Myocyte (in vitro differentiated cells): ENCODE measurements at places on chromosomes 2 and 18.
A peak's percentile ranks its signal among the peaks of the same experiment; 100 is the strongest.

DNA sequence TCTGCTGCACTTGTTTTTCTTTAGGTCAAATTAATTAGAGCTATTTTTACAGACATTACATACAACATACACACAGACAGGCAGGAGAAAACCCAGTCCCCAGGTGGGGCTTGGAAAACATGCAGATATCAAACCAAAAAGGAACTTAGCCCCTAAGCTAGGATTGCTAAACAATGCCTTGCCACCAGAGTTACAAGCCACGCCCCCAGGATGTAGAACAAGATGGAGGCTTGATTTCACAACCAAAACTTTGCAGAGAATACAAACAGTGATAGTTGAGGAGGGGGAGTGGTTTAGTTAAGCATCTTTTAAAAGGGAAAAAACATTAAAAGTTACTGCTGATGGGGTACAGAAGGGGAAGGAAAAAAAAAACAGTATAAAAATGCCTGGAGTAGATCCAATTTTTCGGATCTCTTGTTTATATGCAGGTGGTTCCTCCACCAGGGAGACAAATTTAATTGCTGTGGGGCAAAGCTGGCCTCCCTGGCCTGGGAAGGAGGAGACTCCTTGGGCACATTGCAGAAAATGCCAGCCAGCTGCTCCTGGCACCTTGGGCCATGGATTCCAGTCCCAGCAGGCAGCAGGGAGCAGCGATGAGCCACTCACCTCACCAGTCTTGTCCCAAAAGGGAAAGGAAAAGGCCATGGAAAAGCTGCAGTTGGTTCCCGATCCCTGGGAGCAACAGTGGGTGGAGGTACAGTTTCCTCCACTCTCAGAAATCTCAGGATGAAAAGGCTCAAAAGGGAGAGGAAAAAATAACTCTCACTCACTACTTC is 348.4 kb upstream of the REG3G start:
- DNase-seq, result no peak

GRCh38 chr2:125745514-125745913 is 910.4 kb upstream of the GYPC start:
- no peak for DNase-seq

DNA sequence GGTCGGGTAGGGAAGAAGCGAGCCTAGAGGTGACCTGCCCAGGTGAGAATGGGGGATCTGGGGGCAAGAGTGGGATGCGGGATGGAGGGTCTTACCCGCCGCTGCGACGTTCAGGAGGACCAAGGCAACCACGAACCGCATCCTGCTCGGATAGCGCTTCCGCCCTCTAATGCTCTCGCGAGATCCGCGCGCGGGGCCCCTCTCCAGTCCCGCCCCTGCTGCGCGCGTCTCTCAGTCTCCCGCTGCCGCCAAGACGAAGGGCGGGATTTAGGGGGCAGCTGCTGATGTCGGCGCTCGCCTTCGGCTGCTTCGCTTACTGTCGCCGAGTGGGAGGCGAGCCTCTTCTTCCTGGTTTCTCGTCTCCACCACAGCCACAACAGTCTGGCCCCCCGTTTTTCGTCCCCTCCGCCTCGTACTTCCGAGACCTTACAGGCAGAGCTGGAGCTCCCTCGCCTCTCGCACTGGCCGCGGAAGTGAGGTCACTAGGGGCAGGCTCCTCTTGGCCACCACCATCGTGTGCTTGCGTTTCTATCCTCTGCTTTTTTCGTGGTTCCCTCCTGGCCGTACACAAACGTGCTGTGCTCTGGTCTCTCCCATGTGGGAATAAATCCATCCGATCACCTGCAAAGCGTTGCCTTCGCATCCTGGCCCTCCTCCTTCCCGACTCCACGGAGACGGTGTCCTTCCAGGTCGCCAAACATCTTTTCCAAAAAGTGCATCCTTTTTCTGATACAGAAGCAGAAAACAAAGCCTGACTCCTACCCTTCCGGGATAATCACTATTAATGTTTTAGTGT is at the start of gene TGOLN2:
Gene TGOLN2, minus strand, starts transcription at position 168 of the 796 bp plus-strand sequence. Its CDS starts 27 bp downstream, at position 141.
- peak; percentile 95 for DNase-seq

- DNase-seq, result peak; percentile 53
These were observed 759.5 kb downstream of the RNF144A start for GRCh38 chr2:7676714-7677113.

- no peak for DNase-seq
These were observed 8.1 kb upstream of the CYP26B1 start for GRCh38 chr2:72155737-72156136.

DNA sequence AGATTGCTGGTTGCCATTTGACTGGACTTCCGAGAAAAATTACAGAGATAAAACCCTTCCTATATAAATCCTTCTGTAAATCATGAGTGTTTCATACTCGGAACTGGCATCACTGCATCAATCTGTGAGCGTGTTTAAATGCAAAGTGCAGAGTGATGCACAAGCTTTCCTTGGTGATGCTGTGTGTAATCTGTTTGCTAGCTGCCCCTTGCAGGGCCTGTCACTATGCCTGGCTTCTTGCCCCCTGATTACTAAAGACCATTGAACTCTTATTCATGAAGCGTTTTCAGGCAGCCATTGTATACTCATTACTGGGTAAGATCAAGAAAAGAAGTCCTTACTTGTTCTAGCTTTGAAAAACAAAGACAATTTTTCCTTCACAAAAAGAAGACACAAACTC is 266.9 kb upstream of the FANCL start:
- no peak for DNase-seq

GRCh38 chr2:36125702-36126101 is 229.9 kb upstream of the CRIM1 start:
- no peak for DNase-seq

DNA sequence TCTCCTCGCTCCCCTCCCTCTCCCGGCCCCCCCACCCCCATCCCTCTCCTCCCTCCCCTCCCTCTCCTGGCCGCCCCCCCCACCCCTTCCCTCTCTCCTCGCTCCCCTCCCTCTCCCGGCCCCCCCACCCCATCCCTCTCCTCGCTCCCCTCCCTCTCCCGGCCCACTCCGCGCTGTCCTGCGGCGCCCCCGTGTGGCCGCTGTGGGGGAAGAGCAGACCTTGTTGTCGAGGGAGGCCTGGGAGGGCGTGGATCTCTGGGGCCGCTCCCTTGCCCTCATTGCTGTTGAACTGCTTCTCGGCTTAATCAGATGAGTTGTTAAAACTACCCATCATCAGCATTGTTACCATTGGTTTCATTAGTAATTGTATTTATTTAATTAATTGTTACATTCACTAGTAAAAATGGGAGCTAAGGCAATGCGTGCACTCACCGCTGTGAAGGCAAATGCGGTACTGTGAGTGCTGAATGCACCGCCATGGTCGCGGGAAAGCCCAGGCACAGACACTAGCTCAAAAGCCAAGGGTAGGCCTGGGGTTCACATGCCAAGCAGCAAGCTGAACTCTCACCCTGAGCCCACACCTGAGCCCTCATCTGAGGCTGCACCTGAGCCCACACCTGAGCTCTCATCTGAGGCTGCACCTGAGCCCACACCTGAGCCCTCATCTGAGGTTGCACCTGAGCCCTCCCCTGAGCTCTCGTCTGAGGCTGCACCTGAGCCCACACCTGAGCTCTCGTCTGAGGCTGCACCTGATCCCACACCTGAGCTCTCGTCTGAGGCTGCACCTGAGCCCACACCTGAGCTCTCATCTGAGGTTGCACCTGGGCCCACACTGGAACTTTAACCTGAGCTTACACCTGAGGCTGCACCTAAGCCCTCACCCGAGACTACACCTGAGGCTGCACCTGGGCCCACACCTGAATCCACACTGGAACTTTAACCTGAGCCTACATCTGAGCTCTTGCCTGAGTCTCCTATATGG is 8.8 kb downstream of the RTP5 start:
- peak; percentile 82 for DNase-seq

DNA sequence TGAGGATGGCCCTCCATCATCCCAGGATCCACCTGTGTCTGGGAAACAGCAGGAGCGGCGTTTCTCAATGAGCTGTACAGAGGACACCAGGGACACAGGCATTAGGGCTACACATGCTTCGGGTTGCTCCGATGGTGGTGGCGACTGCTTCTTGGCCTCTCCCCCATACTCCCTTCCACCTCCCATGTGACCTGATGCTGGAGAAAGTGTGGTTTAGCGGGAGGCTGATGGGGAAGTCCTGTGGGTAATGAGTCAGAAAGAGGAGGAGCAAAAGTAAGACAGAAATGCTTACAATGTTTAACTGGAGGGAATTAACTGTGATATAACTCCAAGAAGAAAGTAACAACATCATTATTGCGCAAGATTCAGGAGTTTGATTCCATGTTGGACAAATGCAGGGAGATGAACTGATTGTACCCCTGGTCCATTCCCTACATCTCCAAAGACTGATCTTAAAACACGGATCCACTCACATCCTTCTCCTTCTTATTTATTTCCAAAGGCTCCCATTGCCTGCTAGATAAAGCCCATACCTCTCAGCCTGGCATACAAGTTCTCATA is 186.6 kb downstream of the NRP2 start:
- peak; percentile 65 for DNase-seq

- DNase-seq, result no peak
These were observed 21.5 kb downstream of the KLF7 start for GRCh38 chr2:207144173-207144785.

DNA sequence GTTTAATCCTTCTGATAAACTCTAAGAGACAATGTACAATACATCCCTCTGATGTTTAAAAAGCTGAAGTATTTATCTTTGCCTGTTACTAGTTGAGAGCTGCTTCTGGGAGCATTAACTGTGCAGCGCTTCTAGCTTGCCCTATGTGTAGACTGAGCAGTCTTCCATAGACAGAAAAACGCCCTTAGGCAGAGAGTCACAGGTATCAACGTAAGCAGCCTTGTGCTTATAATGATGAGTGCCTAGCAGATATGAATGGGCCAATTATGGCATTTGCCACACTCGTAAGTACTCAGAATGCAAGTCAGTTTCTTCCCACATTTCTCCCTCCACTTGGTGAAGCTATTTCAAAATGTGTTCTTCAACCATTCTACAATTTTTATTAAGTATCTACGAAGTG is 731.1 kb upstream of the SLC8A1 start:
- no peak for DNase-seq

- peak; percentile 83 for DNase-seq
These were observed 12.8 kb downstream of the RBFA start for GRCh38 chr18:80046961-80047541.

- peak; percentile 38 for DNase-seq
These were observed 72.9 kb upstream of the SCG2 start for GRCh38 chr2:223674998-223675609.

- no peak for DNase-seq
These were observed 30.9 kb downstream of the MEMO1 start for GRCh38 chr2:31979956-31980355.

GRCh38 chr2:55431982-55432627 is 12.4 kb upstream of the CCDC88A start:
- peak; percentile 35 for DNase-seq

GRCh38 chr2:62505750-62506420 is at the start of gene TMEM17:
Gene TMEM17 (minus strand): TSS chr2:62506195. CDS start chr2:62506129, 66 bp downstream.
- peak; percentile 96 for DNase-seq

- no peak for DNase-seq
These were observed 123.1 kb downstream of the RTTN start for GRCh38 chr18:70082430-70082829.

GRCh38 chr2:240123821-240124650 is 12.1 kb downstream of the COPS9 start:
- no peak for DNase-seq

GRCh38 chr2:137255990-137256389 is 490.6 kb downstream of the THSD7B start:
- DNase-seq, result no peak

DNA sequence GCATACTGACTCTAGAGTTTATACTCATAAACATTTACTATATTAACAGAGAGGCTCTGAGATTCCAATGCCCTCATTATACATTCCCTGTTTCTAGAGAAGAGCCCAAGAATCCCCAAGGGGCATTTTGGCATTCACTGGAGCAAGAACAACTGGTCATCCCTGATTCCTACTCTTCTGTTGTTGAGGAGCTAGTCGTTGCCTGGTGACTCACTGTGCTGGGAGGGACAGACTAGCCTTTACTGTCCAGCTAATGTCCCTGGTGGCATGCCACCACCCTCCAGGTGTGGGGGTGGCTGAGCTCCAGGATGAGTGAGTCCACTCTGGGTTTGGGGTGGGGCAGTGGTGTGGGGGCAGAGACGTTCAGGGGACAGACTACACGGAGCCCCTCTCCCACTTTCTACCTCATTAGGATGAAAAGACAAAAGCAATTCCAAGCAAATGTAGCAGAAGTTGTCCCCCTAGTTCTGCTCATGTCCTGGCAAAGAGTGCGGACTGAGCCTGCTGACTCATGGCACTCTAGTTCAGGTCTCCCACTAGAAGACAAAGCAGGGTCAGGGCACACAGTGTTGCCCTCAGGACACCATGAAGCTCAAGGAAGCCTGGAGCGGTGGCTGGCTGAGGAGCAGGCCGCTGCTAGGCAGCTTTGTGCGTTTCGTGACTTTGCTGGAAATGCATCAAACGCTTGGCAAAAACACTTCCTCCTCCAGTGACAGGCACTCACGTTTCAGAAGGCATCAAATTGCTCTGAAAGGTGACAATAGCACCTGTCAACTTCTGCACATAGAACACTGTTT is 49.4 kb downstream of the RHOB start:
- peak; percentile 91 for DNase-seq

GRCh38 chr2:10469955-10470608 is 22.0 kb upstream of the ODC1 start:
- DNase-seq, result peak; percentile 75

GRCh38 chr2:168722592-168722991 is 79.8 kb upstream of the NOSTRIN start:
- peak; percentile 85 for DNase-seq

DNA sequence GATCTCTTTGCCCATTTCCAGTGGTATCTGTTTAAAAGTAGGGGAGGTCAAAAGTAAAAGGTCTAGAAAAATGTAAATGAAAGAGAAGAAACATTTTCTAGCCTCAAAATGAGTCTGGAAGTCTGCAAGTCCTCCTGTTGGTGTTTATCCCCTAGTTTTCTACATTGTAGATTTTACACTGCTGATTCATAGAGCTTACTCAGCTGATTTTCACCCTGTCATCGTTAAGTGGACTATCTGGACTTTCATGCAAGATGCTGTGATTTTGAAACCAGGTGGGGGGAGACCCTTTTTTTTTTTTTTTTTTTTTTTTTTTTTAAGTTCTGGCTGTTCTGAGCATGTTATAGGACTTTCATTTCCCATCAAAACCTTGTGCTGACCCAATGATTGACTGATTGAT is 10.3 kb downstream of the HOXD3 start:
- no peak for DNase-seq

GRCh38 chr18:58605027-58606020 is 23.6 kb downstream of the ALPK2 start:
- no peak for DNase-seq

DNA sequence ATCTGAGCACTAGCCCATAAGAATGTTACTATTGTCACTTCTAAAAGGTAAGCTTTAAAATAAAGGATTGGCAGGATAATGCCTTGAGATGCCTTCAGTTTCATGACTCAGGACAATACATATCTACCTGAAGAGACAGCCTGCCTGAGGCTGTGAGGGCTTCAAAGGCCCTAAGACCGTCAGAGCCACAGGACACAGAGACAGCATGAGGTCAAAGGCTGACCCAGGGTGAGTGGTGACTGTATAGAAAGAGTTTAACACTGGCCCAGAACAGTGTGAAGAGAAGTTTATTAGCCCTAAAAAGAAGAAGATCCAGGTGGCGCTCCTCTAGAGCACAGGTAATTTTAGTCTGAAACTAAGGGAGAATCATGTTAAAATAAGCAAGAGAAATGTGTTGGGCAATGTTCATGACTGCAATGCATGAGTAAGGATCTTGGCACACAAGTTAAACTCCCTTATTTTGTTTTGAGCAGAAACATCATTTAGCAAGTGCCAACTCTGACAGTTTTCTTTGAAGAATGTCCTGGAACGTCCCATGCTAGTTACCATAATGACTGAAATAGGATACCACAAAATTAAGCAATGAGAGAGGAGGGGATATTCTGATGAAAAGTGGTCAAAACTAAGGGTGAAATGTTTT is 78.1 kb upstream of the FAM110C start:
- DNase-seq, result no peak

GRCh38 chr2:102929721-102930120 is 167.9 kb downstream of the TMEM182 start:
- DNase-seq, result no peak
